ENCODE measurements at places on chromosomes 5 and 9.

DNA sequence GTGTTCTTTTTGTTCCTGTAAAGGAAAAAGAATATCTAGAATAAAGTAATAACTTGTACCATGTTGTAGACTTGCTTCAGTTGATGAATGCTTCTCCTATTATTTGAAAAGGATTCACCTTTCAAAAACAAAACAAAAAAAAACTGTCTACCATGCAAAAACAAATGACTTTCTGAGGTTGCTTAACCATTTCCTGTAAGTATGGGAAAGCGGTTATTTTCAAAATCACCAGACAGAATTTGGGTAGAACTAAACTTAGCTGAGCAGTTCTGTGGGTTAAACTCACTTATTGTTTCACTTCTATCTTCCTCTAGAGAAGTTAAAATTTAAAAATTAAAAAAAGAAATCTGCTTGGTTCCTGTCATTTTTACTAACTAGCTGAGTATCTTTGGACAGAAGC is 25.2 kb downstream of the LNPEP start:
- DNase-seq = no peak

DNA sequence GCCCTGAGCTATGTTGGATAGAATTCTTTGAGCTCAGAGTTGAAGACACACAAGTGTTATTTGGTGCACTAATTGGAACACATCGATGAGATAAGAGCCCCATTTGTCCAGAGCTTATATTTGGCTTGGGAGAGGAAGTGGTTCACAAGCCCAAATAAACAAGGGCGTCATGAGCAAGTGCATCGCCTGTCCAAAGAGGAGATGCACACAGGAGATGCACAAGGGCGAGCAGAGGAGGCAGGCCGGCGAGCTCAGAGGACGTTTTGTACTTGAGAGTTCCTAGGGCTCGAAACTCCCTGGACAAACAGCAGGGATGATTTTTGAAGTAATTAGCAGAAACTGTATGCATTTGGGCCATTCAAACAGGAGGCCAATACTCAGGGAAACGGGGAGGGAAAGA is 212.8 kb upstream of the IRX1 start:
- no peak for DNase-seq

GRCh38 chr5:140869555-140869886 is 764 bp downstream of the PCDHA11 start:
- no peak for DNase-seq

- DNase-seq = no peak
Observed at GRCh38 chr5:65871182-65871581, 55.2 kb upstream of the ERBIN start.

- DNase-seq = no peak
Observed at GRCh38 chr5:62214701-62215100, 91.3 kb upstream of the KIF2A start.

- DNase-seq = peak; percentile 47
Observed at GRCh38 chr9:93098236-93098946, 2.4 kb downstream of the CARD19 start.

- DNase-seq = peak; percentile 49
Observed at GRCh38 chr5:152542741-152543140, 137.7 kb upstream of the NMUR2 start.

DNA sequence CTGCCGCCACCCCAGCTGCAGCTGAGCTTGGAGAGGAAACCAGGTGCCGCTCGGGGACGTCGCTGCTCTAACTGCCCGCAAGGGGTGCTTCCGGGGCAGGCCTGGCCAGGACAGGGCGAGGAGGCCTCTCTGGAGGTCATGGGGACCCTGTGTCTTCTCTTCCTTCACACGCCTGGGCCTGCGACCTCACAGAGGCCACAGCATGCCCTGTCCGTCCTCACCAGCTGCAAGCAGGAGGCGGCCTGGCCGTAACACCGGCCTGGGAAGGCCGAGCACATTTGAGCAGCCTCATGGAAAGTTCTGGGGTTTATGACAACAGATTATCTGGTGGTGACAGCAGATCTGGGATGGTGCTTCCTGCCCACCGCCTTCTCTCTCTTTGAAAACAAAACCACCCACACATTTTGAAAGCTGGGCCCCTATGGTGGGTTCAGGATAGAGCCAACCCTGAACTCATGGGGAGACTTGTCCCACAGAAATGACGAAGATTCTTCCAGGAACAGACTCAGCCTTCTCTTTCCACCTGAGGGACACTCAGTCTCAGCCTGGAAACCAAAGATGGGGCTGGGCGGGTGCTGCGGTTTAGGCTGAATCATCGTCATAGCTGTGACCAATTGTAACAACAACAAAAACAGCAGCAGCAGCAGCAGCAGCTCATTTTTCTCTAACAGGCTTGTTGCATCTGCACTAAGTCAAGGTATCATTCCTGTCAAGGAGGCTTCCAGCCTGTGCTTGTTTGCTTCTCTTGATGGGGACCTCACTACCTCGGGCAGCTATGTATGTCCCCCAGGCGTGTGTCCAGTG is 99.6 kb upstream of the RAPGEF1 start:
- no peak for DNase-seq

DNA sequence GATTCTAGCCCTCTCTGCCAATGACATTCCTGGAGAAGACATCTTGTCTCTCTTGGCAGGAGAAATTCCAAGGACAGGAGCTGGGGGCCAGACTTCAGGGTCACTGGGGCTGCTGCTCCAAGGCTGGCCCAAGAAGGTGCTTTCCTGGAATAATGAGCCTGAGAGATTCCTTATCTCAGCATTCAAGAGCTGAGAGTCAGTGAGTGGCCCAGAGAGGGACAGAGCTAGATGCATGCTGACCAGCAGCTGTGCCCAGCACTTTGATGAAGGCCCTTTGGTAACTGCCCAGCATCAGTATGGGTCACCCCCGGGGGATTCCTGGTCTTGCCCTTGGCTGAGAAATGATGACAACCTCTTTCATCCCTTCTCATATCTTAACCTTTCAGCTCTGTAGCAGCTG is 47.7 kb upstream of the CTNNA1 start:
- no peak for DNase-seq

DNA sequence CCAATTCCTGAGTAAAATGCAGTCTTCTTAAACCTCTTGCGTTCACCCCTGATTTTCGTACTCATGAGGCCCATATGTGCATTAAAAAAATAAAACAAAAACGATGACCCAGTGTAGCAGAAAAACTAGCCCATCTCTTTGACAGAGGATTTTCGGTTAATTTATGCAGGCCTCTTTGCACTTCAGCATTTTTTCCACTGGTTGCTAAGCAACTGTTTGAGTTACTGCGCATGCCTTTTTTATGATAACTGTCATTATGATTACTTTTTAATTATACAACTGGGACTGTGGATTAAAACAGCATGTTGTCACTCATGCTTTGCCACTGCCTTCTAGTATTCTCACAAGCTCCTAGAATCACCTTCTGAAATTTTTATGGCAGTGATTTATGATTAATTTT is 165.0 kb downstream of the SMARCA2 start:
- peak; percentile 28 for DNase-seq

- no peak for DNase-seq
Observed at GRCh38 chr5:124824637-124825158, 78.3 kb upstream of the ZNF608 start.

- no peak for DNase-seq
Observed at GRCh38 chr5:171405615-171406014, 13.8 kb upstream of the FGF18 start.
